ENCODE measurements at places on chromosomes 16 and 17. TPM values are rescaled to one million over a fixed set of nuclear protein-coding genes. Genes with fewer than 3 reads are reported as not detected.

The TLCD1 gene
- 14.5 TPM for total RNA-seq

GRCh38 chr16:23506606-23506994 lies 3.7 kb downstream of the GGA2 start:
- DNase-seq: no peak

The MYH11 gene
- not detected for total RNA-seq

The NDEL1 gene
- 33.4 TPM for total RNA-seq

The PLCG2 gene
- total RNA-seq: 0.58 TPM

The EPN2 gene
- 26.4 TPM for total RNA-seq

GRCh38 chr17:64390044-64390443 lies 616 bp downstream of the PECAM1 start:
- DNase-seq: no peak

DNA sequence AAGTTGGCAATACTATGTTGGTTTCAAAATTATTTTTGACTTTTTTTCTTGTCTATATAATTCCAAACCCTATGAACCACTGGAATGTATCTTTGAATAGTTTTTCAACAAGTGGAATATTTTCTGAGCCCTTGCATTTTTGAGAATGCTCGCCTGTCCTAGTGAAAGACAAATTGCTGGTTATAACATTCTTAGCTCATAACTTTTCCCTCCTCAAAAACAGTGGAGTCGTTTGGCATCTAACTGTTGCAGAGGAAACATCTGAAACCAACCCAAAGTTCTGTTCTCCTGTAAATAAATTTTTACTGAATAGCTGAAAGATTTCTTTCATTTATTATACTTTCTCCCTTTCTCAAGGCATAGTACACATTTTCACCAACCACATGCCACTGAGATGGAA lies 11.3 kb upstream of the COX10 start:
- DNase-seq: no peak

The ZNF646 gene
- 12.7 TPM for total RNA-seq

GRCh38 chr16:27754788-27755690 lies 205.1 kb downstream of the KATNIP start:
- DNase-seq: no peak

- no peak for DNase-seq
Measured at GRCh38 chr16:68229431-68230175, 6.3 kb downstream of the ESRP2 start.

GRCh38 chr17:27601069-27601974 lies 29.7 kb upstream of the LGALS9 start:
- DNase-seq: no peak

Measured in epithelial cell of proximal tubule (primary cell).